ENCODE measurements at places on chromosomes 1 and 21.

GRCh38 chr1:3573500-3573899, 37.8 kb downstream of the MEGF6 start:
- peak; percentile 42 for DNase-seq

DNA sequence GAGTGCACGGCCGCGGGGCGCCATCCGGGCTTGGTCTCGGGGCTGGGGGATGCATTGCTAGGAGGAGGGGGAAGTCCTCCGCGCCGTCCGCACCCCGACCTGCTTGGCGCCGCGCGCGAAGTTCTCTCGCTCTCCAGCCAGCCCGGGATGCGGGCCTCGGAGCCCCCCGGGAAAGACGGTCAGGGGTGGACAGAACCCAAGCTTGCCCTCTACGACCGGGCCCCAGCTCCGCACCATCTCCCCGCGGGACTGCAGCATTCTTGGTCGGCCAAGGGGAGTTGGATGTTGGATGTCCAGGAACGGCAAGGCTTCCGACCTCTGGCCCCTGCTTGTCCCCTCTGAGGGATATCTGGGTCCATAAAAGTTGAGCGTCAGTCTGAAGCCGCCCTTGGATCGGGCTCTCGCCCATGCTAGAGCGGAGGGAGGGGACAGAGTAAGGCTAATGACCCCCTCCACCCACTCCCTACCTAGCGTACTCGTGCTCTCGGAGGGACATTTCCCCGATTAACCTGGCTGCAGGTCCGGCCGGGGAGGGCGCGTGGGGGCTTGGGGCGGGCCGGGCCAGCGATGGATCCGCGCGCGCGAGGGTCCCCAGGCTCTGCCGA, 522 bp downstream of the DISP3 start:
- no peak for DNase-seq

DNA sequence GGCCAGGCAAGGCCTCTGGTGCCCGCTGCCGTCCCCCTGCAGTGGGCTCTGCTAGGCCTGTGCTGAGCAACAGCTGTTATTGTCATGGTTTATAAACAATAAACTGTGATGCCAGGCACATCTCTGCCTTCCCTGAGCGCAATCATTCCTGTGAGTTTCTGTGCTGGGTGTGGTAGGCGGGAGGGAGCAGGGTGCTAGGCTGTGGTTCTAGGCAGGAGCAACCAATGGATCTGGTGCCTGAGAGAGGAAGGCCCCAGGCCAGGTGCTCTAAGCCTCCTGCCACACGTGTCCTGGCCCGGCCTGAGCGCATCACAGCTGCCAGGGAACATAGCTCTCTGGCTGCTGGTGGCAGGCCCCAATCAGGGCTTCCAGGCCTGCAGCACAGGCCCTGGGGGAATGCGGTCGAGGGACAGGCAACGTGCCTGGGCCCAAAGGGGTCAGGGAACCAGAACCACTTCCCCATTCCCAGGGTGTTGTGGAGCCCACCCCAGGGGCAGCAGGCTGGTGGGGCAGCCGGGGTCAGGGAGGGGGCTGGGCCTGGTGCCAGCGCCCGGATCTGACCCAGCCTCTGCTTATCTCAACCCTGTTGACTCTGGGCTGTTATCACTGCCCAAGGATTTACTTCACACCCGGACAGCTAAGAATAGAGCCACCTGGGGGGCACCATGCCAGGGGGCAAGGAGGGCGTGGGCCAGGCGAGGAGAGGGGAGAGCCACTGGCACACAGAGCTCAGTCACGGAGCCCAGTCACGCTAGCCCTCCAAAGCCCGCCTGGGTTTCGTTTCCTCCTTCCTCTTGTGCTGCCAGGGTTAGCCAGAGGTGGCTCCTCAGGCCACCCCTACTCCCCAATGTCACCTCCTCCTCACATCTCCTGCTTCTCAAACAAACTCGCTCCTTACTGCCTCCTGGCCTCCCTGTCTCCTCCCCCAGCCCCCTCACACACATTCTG, 11.5 kb downstream of the TRIM46 start:
- peak; percentile 90 for DNase-seq

GRCh38 chr1:10737651-10738050, 58.8 kb downstream of the CASZ1 start:
- DNase-seq = peak; percentile 27

GRCh38 chr1:36963006-36963405, 71.3 kb downstream of the GRIK3 start:
- DNase-seq = peak; percentile 11

- DNase-seq = no peak
These were observed 20.5 kb downstream of the HSPG2 start for GRCh38 chr1:21916447-21917238.

- no peak for DNase-seq
These were observed 104.1 kb downstream of the DENND1B start for GRCh38 chr1:197671140-197671539.

DNA sequence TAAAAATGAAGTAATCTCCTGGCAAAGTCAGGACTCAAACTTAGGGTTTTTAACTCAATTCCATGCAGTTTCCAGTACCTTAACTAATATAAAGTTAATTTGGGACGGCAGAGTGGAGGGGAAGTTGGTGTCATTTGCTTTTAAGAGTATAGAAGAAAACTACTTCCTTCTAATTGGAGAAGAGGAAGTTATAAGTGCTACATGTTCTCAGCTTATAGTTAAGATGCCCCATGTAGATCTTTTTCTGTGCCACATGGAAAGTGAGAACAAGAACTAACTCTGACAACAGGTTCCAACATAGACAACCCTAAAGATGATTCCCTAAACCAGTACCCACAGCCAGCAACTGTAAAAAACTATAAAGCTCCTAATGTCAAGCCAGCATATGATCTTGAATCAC, 11.5 kb downstream of the RRAGC start:
- DNase-seq = no peak

DNA sequence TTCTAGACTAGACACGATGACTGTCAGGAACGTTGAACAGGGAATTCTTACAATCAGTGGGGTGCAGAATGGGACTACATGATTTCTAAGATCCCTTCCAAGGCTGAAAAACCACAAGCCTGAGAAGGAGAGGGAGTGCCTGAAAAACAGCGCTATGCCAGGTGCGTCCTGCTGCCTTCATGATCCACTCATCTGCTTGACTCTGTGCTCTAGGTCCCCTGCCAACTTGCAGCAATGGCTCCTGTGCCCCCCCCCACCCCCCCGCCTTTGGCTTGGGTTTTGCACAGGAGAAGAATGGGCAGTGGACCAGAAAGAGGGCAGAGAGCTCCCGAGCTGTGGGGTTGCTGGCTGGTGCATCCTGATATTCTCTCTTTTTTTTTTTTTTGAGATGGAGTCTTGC, 5.9 kb downstream of the SLC2A7 start:
- DNase-seq = no peak

- no peak for DNase-seq
These were observed 187.9 kb downstream of the PATJ start for GRCh38 chr1:61930116-61930645.

- no peak for DNase-seq
These were observed 47.5 kb upstream of the WLS start for GRCh38 chr1:68279846-68280245.

GRCh38 chr1:225974454-225974853, 24.7 kb downstream of the SDE2 start:
- DNase-seq = no peak

GRCh38 chr1:159084152-159084551, 7.6 kb upstream of the AIM2 start:
- DNase-seq = no peak

- DNase-seq = peak; percentile 25
These were observed 3.6 kb upstream of the SPSB1 start for GRCh38 chr1:9289090-9289534.

Data from NCI-H1694 treated with DMSO at 0.1 percent for 48 hours (cell line).